CD4-positive, alpha-beta T cell (primary cell): ENCODE measurements at places on chromosomes 1 and 21.
A peak's percentile ranks its signal among the peaks of the same experiment; 100 is the strongest.

GRCh38 chr1:214445199-214445598 lies 106.2 kb downstream of the PTPN14 start:
- no peak for DNase-seq

GRCh38 chr1:32273391-32274208 lies 18.3 kb upstream of the HDAC1 start:
- peak; percentile 88 for DNase-seq

DNA sequence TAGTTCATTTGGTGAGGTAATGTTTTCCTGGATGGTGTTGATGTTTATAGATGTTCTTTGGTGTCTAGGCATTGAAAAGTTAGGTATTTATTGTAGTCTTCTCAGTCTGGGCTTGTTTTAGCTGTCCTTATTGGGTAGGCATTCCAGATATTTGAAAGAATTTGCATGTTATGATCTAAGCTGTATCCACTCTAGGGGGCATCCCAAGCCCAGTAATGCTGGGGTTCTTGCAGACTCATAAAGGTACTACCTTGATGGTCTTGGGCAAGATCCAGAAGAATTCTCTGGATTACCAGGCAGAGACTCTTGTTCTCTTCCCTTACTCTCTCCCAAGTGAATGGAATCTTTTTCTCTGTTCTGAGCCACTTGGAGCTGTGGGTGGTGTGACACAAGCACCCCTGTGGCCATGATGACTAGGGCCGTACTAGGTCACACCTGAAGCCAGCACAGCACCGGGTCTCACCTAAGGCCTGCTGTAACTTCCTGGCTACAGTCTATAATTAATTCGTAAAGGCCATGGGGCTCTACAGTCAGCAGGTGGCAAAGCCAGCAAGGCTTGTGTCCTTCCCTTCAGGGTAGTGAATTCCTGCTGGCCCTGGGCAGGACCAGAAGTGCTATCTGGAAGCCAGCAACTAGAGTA lies 74.8 kb upstream of the PDE4B start:
- DNase-seq, result no peak

DNA sequence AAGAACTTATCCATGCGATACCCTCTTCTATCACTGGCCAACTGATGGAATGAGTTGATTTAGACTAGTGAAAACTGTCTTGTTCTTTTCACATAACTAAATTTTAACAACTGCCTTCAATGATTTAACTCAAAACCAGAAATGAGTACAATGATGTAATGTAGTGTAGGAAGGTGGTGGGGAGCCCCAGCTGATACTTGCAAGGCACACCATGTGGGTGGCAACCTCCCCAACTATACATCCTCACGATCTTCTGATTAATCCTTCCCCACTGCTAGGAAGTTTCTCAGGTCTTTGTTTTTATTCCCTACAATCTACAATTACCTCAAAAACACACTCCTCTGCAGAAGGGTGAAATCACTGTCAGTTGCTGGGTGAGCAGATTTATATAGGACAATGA lies 100.7 kb downstream of the KCTD3 start:
- no peak for DNase-seq

- no peak for DNase-seq
These were observed 148.1 kb downstream of the TRABD2B start for GRCh38 chr1:47849005-47849521.

- DNase-seq, result no peak
These were observed 81.2 kb upstream of the RAVER2 start for GRCh38 chr1:64663668-64664067.

GRCh38 chr1:57400048-57400447 lies 23.8 kb downstream of the DAB1 start:
- no peak for DNase-seq

GRCh38 chr1:201226859-201227488 lies 36.4 kb downstream of the IGFN1 start:
- no peak for DNase-seq

- no peak for DNase-seq
These were observed 18.3 kb upstream of the TLR5 start for GRCh38 chr1:223161321-223161720.

DNA sequence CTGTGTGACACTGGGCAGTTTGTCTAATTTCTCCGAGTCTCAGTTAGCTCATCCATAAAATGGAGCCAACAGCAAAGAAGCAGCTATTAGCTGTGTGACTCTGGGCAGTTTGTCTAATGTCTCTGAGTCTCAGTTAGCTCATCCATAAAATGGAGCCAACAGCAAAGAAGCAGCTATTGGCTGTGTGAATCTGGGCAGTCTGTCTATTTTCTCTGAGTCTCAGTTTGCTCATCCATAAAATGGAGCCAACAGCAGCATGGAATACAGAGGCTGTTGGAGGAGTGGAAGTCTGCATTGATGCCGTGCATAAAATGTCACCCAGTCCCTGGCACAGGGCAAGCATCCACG lies 297.0 kb upstream of the VAMP3 start:
- no peak for DNase-seq

GRCh38 chr1:198291036-198291435 lies 134.2 kb downstream of the NEK7 start:
- DNase-seq, result no peak

DNA sequence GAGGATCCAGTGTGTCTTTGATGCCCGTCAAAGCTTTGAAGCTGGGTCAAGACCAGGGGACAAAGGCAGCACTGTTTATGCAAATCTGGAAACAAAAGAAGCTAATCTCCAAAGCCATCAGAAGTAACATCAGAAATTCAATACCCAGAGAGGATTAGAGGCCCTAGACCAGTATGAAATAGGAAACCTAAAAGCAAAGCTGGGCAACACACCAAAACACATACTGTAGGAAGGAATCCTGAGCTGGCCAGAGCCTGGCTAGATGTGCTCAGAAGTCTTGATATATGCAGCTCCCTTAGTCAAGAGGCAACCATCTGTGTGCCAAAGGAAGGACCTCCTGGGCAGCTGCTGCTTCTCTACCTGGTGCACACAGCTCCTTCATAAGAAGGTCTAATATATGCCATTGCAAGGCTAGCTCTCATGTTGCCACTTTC lies 12.3 kb downstream of the COLGALT2 start:
- no peak for DNase-seq

GRCh38 chr21:32389337-32390015 lies 3.3 kb downstream of the URB1 start:
- DNase-seq, result no peak

DNA sequence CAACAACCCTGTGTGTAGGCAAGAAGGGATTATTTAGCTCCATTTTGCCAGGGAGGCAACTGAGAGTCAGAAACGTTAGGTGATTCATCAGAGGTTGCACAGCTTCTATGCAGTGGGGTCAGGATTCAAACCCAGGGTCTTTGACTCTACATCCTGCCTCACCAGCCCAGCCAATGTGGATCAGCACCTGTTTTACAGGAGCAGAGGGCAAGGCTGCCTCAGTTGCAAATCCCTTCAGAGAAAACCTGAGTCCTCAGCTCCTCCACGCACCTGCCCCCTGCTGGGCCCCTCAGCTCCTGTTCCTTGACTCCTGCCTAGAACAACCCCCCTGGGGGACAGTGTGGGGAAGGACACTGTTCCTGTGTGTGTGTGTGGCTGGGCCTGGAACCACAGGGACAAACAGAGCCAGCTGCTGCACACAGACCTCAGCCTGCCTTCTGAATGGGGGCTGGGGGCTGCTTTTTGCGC lies 61.6 kb downstream of the LRRN2 start:
- DNase-seq, result no peak

DNA sequence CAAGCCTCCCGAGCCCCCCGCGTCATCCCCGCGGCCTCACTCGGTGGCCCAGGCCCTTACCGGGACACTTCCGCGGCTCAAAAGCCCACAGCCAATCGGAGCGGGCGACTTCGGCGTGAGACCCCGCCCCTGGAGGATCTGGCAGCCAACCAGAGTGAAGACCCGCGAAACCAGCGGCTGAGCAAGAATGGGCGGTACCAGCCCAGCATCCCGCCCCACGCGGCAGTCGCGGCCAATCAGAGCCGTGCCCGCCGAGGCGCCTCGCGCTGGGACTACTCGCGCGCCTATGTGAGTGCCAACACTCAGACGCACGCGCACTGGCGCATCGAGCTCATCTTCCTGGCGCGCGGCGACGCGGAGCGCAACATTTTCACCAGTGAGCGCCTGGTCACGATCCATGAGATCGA lies 22.5 kb downstream of the DISP3 start:
- peak; percentile 6 for DNase-seq

- no peak for DNase-seq
These were observed 11.9 kb upstream of the ADGRB2 start for GRCh38 chr1:31776032-31776431.

DNA sequence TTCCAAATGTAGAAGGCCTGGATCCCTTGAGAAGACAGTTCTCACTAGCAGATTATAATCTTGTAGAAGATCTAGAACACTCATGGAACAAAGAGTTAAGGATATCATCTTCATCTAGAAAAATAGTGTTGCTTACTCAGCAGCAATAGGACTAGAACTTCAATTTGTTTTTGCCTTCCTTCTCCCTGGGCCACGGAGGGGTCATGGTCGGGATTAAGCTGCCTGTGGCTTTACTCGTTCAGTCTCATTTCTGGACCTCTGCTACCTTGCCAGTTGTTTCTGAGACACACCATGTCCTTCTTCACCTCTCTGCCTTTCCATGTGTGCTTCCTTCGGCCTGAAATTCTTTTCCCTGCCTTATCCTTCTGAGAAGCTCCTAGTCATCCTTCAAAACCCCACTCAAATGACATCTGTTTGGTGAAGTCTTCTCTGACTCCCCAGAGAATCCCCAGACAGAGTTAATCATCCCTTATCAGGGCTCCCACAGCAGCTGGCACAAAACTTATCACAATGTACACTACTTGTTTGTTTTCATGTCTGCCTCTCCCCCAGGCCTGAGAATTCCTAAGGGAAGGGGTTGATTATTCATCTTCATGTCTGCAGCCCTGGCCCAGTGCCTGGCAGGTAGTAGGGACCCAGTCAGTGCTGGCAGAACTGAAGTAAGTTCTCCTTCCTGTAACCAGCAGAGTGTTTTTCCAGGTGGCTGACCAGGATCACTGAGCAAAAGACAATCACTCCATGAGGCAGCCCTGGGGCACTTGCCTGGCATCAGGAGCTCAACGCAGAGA lies 15.5 kb upstream of the SNX27 start:
- no peak for DNase-seq

DNA sequence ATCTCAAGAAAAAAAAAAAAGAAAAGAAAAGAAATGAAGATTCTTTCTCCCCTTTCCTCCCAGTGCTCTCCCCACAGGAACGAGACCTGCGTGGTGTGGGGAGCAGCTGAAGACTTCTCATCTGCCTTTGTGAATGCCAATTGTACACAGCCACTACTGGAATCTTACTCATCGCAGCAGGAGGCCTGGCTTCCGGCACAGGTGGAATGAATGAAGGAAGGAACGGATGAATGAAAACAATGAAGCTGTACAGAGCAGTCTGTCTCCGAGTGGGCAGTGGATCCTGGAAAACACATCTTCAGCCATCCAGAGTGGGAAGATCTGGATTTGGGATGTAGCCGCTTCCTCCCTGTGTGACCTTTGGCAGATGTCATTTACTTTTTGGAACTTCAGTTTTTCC lies 64.9 kb downstream of the RUNX3 start:
- no peak for DNase-seq

- DNase-seq, result no peak
These were observed 46.8 kb downstream of the NPHP4 start for GRCh38 chr1:5945445-5945844.

DNA sequence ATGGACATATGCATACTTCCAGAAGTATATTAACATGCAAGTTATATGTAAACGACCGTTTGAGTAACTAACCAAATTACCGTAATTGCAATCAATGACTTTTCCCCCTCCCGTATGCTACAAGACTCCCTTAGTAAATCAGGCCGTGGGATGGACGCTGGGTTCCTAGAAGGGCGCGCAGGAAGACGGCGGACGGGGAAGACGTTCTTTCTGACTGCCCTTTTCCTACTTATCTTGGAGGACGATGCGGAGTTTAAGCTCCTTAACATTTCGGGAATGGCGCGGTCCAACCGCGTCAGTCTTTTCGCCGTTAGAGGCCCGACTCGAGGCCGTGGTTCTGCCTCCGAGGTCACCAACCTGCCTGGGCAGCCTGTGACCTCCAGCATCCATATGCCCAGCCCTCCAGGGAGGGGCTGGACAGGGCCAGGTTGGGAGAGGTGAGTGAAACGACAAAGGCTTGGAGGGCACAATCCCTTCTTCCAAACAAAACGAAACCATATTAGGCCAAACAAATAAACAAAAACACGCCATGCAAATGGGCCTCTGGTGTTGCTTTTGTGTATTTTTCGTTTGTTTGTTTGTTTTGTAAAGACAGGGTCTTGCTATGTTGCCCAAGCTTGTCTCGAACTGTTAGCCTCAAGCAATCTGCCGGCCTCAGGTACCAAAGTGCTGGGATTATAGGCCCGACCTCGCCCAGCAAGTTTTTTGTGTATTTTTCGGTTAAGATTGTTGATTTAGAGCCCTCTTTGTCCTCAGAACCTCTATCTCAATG lies 873 bp upstream of the PI4KB start:
- no peak for DNase-seq

DNA sequence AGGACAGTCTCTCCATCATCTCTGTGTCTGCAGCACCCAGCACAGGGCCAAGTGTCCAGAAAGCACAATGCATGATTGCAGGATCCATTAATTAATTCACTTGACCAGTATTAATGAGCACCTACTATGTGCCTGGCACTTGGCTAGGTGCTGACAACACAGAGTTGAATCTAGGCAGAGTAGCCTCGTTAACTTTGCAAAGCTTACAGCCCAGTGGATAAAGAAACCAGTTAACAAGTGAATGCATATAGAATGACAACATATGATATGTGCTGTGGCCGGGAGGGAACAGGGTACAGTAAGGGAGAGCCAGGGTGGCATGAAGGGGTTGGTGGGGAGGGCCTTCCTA lies 10.9 kb downstream of the SLC1A7 start:
- DNase-seq, result no peak

DNA sequence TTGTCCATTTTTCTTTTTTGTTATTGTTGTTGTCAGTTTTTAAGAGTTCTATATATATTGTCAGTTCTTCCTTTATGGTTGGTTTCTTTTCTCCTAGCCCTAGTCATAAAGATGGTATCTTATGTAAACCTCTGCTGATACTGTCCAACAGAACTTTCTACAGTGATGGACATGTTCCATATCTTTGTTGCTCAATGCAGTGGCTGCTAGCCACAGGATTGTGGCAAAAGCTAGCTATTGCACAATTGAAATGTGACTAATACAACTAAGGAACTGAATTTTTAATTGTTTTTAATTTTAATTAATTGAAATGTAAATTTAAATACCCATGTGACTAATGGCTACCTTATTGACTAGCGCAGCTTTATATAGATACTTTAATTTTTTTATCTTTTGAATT lies 411.8 kb upstream of the PTBP2 start:
- no peak for DNase-seq

- no peak for DNase-seq
These were observed 5.1 kb upstream of the HP1BP3 start for GRCh38 chr1:20792196-20792595.

DNA sequence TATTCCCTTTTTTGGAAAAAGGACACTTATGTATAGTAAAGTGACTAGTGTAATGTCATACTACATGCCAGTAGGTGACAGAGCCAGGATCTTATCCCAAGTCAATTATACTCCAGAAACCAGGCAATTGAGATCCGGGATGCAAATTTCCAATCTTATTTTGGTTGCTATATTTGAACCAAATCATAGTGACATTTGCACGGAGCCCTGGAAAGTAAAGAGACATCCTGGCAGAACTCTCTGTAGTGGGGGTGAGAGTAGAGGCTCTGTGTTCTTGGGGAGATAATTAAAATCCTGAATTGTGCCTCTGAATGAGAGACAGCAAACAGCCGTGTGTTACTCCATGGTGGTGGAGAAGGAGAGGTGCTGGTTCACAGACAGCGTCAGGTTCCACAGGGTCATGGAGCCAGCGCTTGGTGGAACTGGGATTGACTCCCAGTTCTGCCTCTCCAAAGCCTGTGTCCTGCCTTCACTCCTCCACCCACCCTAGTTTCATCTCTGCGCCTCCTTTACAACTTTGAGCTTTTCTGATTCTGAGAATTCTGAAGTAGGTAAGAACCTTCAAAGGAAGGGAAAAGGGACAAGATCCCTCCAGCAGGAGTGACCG lies 432.3 kb downstream of the PTPRU start:
- no peak for DNase-seq
